ENCODE measurements at places on chromosomes 3 and 15.
A peak's percentile ranks its signal among the peaks of the same experiment; 100 is the strongest.

DNA sequence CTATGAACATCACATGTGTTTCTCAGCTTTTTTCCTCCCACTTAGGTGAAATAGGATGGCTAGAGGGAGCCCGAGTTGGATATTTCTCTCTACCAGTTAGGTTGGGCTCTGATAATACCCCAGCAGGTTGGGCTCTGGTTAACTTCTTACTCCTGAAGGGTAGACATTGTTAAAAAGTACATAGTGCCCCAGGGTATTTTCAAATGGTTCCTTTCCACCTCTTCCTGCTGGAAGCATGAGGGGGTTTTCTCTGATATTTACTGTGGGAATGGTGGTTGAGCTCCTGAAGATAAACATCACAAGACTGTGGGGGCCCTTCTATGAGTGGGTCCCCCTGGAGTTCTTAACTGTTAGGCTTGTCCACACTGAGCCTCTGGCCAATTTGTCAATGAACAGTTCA lies 36.1 kb upstream of the SPESP1 start:
- DNase-seq: no peak

- DNase-seq: no peak
These were observed 45.2 kb upstream of the LRRC58 start for GRCh38 chr3:120394347-120394746.

DNA sequence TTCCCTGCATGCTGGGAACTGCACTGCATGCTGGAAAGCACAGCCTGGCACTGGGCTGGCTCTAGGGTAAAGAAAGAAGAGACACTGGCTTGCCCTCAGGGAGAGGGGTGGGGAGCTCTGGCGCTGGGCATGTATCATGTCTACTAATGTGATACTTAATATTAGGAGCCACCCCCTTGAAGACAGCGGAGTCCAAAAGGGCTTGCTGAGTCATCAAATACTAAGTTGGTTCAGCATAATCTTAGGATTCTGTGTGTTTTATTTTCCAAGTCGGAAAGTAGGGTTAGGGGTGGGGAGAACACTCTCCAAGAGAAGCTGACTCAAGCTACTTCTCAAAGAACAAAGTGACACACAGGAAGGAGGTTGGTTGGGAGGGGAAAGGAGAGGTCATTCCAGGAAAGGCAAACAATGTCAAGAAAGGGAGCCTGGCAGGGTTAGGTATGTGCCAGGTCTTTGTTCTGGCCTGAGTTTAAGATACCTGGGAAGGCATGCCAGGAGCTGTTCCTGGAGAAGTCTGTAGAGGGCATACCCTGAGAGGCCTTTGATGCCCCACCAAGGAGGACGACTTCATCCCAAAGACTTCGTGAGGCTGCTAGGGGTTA lies 237.8 kb upstream of the NR2E3 start:
- no peak for DNase-seq

- peak; percentile 56 for DNase-seq
These were observed 387 bp downstream of the GNB4 start for GRCh38 chr3:179450901-179451264.

DNA sequence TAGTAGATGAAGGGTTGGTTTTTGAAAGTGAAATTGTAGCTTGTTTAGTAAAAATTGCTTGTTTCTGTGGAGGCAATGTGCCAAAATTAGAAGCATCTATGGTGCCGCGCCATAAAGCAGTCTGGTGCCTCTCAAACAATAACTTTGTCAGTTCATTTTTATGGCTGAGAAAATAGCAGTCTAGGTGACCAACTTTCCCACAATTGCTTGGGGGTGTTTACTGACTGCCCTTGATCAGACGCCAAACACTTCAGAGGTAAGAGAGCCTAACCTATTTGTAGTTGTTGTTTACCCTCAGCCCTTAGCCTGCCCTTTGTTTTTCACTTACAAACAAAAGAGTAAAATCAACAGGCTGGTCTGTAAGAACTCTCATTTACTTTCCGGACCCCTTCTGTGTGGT lies 174.5 kb downstream of the FNDC3B start:
- no peak for DNase-seq
